ENCODE measurements at places on chromosomes 1 and 21. TPM values are rescaled to one million over a fixed set of nuclear protein-coding genes. Genes with fewer than 3 reads are reported as not detected.

- no peak for DNase-seq
These were observed 67.3 kb downstream of the LAMC1 start for GRCh38 chr1:183090391-183091006.

DNA sequence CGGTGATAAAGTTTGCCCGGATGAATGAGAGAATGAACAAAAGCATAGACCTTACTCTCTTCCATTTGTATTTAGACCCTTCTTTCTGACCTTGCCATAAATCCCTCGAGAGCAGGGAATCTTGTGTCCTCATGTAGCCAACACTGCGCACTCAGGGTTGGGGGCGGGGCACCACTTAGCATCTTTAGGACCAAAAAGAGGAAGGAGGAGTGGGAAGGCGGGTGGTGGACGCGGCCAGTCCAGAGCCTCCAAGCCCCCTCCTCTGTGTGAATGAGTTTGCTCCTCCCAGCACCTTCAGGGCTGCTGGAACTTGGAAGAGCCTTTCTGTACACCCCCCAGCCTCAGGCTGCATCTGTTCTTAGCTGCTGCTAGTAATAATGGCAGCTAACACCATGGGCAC is 141.9 kb upstream of the TMEM51 start:
- DNase-seq: no peak

DNA sequence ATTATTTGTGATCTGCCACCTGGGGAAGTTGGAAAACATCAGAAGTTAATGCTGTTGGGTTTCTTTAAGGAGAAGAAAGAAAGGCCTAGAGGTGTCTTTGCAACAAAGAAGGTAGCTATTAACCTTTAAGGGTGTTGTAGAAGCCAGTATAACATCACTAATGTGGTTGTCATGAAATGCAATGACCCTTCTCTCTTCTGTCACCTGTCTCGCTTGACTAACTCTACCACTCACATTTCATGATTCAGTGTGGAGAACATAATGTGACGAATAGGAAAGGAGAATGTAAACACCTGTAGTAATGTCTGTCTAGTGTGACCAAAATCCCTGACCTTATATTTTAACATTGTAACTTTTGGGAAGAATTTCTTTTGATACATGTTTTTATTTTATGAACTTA is 211.7 kb upstream of the UBE2U start:
- DNase-seq: no peak

- DNase-seq: no peak
These were observed 58.6 kb upstream of the USP25 start for GRCh38 chr21:15671188-15671587.

DNA sequence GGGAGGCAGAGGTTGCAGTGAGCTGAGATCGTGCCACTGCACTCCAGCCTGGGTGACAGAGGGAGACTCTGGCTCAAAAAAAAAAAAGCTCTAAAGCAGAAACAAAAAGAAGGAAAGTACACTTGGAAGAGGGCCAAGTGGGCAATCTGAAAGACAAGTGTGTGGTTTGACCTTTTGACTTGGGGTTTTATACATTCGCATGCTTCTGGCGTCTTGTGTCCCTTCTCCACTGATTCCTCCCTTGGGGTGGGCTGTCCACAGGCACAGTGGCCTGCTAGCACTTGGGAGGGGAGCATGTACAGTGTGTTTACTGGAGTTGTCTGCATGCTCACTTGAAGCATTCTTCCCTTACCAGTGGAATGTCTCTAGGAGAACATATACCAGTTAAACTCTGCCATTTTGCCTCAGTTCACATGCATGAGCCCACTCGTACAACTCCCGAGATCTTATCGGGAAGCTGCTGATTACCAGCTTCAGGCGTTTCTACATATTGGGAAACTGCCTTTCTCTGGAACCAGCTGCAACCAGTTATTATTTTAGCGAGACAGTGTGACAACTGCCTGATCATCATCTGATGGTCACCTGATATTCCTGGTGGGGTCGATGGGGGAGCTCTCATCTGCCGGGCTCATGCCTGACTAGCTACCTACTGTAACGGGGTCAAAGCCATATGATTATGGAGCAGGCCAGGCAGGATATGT is 113.5 kb upstream of the ZNF678 start:
- no peak for DNase-seq

DNA sequence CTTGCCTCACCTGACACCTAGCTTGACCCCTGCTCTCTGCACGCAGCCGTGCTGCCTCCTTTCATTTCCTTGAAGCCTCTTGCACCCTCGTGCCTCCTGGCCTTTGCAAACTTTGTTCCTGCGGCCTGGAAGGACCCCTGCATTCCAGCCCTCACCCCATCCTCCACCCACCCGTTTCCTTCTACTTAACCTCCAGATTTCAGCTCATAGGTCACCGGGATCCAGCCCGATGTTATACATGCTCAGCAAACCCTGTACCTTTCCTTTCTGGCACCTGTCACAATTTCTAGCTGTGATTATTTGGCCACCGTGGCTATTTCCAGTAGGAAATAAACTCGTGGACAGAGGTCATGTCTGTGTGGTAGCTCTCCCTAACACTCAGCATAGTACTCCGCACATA is 4.5 kb downstream of the EDARADD start:
- DNase-seq: no peak

GRCh38 chr1:211724687-211725196 is 49.3 kb upstream of the NEK2 start:
- DNase-seq: no peak

DNA sequence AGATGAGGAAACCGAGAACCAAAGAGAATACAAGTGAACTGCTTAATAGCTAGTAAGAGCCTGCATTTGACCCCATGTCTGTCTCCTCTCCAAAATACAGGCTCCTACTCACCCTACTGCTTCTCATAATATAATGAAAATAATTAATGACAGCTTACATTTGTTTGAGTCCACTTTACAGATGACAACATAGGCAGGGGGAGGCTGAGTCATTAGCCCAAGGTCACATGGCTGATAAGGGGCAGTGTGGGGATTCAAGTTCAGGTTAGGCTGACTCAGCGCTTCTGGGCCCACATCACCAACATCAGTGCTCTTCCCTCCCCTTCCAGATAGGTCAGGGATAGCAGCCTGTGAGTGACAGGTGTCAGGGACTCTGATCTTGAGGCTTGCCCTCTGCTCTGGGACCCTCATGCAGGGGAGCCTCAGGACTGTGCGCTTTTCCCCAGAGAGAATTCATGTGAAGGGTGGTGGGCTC is 16.2 kb downstream of the AZIN2 start:
- no peak for DNase-seq

DNA sequence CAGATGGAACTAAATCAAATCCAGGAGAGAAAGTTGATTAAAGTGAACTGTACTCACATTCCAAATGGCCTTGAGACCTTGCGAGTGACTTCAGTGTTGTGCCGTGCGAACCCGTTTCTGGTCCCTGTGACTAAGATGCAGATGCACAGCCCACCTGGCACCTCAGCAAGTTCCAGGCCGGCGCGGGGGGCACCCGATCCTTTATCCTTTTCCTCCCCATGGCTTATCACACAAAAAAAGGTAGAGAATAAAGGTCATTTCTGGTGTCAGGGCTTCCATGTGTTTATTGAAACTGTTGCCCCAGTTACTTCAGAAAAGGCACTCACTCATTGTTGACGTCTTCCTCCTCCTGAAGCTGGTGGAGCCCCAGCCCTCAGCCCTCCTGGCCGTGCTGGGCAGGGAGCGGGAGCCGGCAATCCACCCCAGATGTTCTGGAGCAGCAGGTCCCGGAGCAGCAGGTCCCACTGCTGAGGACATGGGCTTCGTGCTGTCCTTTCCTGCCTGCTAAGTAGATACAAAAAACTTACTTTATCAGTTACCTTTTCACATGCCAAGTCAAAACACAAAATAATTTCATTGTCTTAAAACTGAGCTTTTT is 53.0 kb downstream of the PCNT start:
- no peak for DNase-seq

GRCh38 chr1:77768006-77768405 is 8.4 kb upstream of the USP33 start:
- no peak for DNase-seq

- DNase-seq: no peak
These were observed 198.9 kb downstream of the LRRC7 start for GRCh38 chr1:69766431-69767180.

CLCA2 gene
- 0.65 TPM for polyA plus RNA-seq

TNFSF18 gene
- not detected for polyA plus RNA-seq

ADCY10 gene
- 0.06 TPM for polyA plus RNA-seq

RASSF5 gene
- 10.7 TPM for polyA plus RNA-seq

COL16A1 gene
- 166 TPM for polyA plus RNA-seq

NR5A2 gene
- 1.6 TPM for polyA plus RNA-seq

SFN gene
- 23.5 TPM for polyA plus RNA-seq

OXCT2 gene
- polyA plus RNA-seq: 0.68 TPM
